Naive B cell (primary cell): ENCODE measurements at places on chromosomes 2 and 18. TPM values are rescaled to one million over a fixed set of nuclear protein-coding genes. Genes with fewer than 3 reads are reported as not detected.
A peak's percentile ranks its signal among the peaks of the same experiment; 100 is the strongest.

CASP10 gene
- polyA plus RNA-seq = 6.3 TPM

ASXL2 gene
- polyA plus RNA-seq = 11.7 TPM

CXCR1 gene
- polyA plus RNA-seq = 2.3 TPM

TEX44 gene
- not detected for polyA plus RNA-seq

MYO3B gene
- polyA plus RNA-seq = not detected

POU3F3 gene
- not detected for polyA plus RNA-seq

FSHR gene
- polyA plus RNA-seq = not detected

LCLAT1 gene
- 29.4 TPM for polyA plus RNA-seq

LBX2 gene
- not detected for polyA plus RNA-seq

RIT2 gene
- not detected for polyA plus RNA-seq

ALPP gene
- not detected for polyA plus RNA-seq

SERPINB5 gene
- not detected for polyA plus RNA-seq

CAD gene
- polyA plus RNA-seq = 12.7 TPM

UGT1A8 gene
- not detected for polyA plus RNA-seq

FAHD2A gene
- 29.3 TPM for polyA plus RNA-seq

DNA sequence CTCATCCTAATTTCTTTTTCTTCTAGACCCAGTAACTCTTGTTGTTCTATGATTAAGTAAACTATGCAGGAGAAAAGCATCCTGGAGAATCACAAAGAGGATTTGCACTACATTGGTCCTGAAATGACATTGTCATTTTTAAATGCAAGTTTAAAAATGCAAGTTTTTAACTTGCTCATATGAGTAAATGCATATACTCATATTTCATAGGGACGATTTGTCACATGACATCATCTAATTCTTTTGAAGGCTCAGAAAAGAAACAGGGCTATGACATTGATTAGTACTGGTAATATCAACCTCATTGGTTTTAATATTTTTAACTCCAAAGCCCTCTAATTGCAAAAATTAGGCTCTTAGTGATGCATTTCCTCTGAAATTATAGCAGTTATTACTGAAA is 324.4 kb downstream of the LRRTM1 start:
- no peak for DNase-seq

- no peak for DNase-seq
These were observed 256.5 kb downstream of the CNTNAP5 start for GRCh38 chr2:124281541-124281940.

GRCh38 chr18:76357585-76358260 is 137.3 kb downstream of the ZNF516 start:
- DNase-seq = no peak

DNA sequence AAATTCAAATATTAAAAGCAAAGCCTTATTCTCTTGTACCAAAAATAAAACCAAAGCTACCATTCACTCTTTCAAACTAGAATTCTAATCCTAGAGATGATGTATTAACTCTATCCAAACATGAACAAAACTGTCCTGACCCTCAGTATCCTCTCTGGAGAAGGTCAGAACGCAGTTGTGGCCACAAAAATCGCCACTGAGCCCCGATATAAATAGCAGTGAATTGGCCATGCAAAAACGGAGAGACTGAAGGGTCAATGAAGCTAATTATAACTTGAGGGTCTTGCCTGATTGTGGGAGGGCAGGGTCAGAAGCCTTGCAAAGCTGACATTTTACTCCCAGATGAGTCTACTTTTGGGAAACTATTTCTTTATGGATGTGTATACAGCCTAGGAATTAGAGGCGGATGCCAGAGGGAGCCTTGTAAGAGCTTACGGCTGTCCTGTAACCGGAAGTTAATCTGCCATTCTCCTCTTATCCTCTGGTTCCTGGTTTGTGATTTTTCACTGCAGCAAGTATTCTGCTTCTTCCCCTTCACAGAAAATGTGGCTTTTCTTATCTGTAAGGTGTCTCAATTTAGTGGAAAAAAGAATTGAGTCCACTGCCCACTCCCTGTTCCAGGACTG is 28.1 kb downstream of the CAVIN2 start:
- DNase-seq = no peak

- no peak for DNase-seq
These were observed 349.7 kb downstream of the CYRIA start for GRCh38 chr2:16315908-16316307.

DNA sequence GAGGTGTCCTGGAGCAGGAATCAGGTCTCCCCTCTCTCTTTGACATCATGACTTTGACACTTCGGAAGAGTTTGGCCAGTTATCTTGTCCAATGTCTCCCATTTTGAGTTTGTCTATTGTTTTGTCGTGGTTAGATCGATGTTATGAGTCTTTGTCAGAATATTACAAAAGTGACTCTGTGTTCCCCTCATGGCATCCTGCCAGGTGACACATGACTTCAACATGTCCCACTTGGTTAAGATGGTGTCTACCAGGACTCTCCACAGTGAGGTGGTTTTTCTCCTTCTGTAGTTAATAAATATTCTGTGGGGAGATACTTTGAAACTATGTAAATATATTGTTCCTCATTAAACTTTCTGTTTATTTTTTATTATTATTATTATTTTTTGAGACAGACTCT is 76.6 kb upstream of the BZW1 start:
- no peak for DNase-seq

DNA sequence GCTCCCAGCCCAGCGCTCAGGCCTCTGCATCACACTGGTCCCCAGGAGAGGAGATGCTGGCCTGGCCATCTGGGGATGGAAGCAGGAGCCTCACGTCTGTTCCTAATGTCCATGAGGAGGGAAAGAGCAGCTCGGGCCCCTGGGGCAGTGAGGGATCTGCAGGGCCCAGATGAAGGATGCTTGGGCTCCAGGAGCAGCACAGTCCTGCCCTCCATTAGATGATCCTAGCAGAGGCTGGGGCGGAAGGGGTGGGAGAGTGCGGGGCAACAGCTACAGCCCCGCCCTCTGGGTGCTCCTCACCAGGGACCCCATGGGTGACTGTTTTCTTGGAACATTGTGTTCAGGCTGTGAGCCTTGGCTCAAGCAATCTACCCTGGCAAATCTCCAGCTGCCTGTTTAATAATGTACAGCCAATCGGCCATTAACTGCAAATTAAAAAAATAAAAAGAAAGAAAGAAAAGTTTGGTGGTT is 49.7 kb downstream of the TNS1 start:
- DNase-seq = no peak

DNA sequence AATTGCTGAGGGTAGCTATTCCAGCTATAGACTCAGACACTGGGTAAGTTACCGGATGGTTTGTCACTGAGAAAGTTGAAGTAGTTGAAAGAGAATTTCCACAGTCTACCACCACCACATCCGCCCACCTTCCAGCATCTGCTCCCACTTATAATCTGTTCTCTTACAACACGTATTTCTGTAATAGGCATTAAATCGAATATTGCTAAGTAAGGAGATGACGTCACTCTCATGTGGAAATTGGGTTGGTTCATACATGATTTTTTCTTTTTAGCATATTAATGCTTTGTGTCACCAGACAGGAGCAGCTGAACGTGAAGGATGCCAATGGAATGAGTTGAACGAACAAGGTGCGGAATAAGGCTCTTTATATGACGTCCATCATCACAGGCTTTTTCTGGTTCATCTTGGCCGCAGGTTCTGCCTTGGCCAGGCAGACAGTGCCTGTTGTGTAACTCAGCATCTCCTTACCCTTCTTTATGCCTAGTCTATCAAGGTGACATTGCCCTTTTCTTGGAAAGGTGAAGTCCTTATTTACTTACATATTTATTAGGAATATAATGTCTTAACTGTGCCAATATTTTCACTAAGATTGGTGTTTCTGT is 45.9 kb downstream of the THUMPD2 start:
- no peak for DNase-seq

DNA sequence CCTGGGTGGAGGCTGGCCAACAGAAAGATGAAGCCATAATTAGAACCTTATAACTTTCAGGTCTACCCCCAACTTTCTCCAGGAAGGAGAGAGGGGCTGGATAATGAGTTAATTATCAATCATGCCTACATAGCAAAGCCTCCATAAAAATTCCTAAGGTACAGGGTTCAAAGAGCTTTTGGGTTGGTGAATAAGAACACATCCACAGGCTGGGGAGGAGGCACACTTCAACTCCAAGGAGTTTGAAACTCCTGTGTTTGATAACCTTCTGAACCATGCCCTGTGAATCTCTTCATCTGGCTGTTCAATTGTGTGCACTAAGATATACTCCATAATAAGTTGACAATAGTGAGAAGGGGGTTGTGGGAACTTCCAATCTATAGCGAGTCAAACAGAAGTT is 552.3 kb downstream of the TDRD15 start:
- DNase-seq = no peak

GRCh38 chr2:53235836-53236582 is 531.6 kb upstream of the CHAC2 start:
- no peak for DNase-seq

GRCh38 chr2:218400167-218400929 is 680 bp downstream of the CTDSP1 start:
- peak; percentile 38 for DNase-seq

GRCh38 chr2:102470168-102470567 is 2.9 kb upstream of the SLC9A4 start:
- DNase-seq = no peak

DNA sequence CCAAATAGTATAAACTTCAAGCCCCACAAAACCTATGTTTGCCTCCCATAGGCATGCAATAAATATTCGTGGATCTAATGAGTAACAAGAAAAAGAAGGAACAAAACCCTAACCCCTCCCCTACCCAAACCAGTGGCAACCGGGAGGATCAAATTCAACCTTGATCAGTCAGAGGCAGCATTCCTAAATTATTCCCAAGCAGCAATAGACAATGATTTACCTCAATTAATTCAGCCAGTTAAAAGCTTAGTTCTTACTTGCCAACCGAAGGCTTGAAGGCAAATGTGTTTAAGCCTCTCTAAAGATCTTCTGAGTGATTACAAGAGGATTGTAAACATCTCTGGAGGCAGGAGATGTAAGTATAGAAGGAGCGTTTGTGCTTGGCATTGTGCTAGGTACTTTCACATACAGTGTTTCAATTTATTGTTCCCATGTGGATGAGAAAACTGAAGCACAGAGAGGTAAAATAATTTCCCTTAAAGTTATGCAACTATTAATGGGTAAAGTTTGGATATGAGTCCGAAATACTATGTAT is 197.7 kb downstream of the MTX2 start:
- DNase-seq = no peak

GRCh38 chr18:78770823-78771139 is 208.8 kb upstream of the SALL3 start:
- DNase-seq = no peak

DNA sequence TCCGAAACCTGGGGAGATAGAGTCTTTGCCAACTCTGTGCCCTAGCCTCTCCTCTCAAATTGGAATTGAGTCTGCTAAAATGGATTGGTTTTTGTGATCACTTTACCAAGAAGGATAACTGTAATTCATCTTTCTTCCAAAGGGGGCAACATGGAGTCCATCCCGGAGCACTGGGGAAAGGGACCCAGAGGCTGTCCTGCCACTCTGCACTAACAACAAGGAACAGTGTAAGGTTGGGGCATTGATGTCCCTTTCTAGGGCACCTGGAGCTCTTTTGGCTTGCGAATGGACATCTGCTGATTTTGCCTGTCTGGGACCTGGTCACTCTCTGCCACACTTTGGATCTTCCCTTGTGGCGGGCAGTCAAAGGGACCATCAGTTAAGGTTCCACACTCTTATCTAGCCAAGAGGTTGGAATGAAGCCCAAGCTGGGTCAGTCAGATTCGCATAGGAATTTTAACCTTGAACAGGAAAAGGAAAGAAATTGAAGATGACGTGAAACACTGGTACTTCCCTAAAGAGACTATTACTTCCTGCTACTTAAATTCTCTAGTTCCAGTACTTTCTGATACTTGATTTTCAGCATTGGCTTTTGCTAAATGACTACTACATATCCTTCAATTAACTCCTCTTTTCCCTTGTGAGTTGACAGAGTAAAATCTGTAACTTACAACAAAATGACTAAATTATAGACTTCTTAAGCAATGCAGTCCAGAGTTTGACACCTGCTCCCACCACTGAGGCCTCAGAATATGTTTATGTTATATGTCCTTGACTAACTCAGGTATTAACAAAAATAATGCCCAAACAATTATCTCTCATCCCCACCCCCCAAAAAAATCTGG is 64.7 kb upstream of the KLF7 start:
- no peak for DNase-seq

GRCh38 chr18:53451902-53452301 is 772.6 kb downstream of the MBD2 start:
- DNase-seq = no peak

- DNase-seq = no peak
These were observed 259.9 kb upstream of the MYT1L start for GRCh38 chr2:2590841-2591541.

DNA sequence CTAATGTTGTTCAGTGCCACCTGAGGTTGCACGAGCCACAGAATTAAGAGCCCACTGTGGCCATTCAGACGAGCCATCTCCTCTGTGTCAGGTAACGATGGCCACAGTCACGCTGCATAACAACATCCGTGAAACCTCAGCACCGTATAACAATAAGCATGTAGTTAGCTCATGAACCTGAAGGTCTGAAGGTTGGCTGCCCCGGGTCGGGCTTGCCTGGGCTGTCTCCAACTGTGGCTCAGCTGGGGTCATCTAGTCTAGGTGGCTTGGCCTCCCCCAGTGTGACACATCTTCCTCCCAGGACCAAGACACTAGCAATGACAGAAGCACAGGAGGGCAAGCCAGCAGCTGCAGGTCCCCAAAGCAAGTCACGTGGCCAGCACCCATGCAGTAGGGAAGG is 258.0 kb downstream of the GLI2 start:
- DNase-seq = no peak

- no peak for DNase-seq
These were observed 720.5 kb downstream of the MBD2 start for GRCh38 chr18:53503914-53504441.

DNA sequence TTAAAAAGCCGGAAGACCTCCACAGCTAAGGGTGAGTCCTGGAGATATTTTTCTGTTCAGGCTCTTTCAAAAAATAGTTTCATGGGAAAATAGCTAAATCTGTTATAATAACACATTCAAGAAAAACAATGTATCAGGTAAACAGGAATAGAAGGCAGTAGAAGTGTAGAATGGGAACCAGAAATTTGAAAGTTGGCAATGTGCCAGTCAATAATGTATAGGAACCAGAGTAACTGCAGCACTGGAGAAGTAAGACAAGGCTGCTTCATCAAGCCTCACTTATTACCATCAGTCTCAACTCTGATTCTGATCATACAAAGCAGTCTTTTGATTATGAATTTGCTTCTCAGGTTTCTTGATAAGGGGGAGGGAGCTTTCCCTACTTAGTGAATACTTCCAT is 81.4 kb upstream of the VRK2 start:
- DNase-seq = no peak
